ENCODE measurements at places on chromosomes 1 and 21. TPM values are rescaled to one million over a fixed set of nuclear protein-coding genes. Genes with fewer than 3 reads are reported as not detected.

NFASC gene
- 7.5 TPM for total RNA-seq

SLC6A17 gene
- total RNA-seq, result 0.57 TPM

CCDC181 gene
- 0.65 TPM for total RNA-seq

TRIM17 gene
- total RNA-seq, result not detected

C1QTNF12 gene
- 0.84 TPM for total RNA-seq

IGSF8 gene
- 16.4 TPM for total RNA-seq

BARHL2 gene
- total RNA-seq, result not detected

CELA2A gene
- total RNA-seq, result 15,349 TPM

CCDC190 gene
- total RNA-seq, result not detected

DEGS1 gene
- 22.3 TPM for total RNA-seq

FGR gene
- 6.8 TPM for total RNA-seq

TTLL7 gene
- 10.5 TPM for total RNA-seq

LGR6 gene
- total RNA-seq, result 0.06 TPM

TMPRSS15 gene
- not detected for total RNA-seq

CHI3L1 gene
- 2.1 TPM for total RNA-seq

LCA5L gene
- total RNA-seq, result 1.3 TPM

HTR1D gene
- total RNA-seq, result not detected

HES5 gene
- not detected for total RNA-seq

VWA1 gene
- total RNA-seq, result 138 TPM

CRYAA gene
- total RNA-seq, result not detected

NKAIN1 gene
- total RNA-seq, result not detected

CDC20 gene
- 0.12 TPM for total RNA-seq

MSH4 gene
- 0.09 TPM for total RNA-seq

LENEP gene
- not detected for total RNA-seq

NID1 gene
- total RNA-seq, result 16.7 TPM

DENND2C gene
- total RNA-seq, result 1.0 TPM

RPF1 gene
- total RNA-seq, result 7.2 TPM

PLEKHG5 gene
- total RNA-seq, result 1.5 TPM

RGS5 gene
- 17.3 TPM for total RNA-seq

TNFSF4 gene
- total RNA-seq, result 0.69 TPM

DAB1 gene
- 0.23 TPM for total RNA-seq

SRSF4 gene
- 38.7 TPM for total RNA-seq

ANKRD65 gene
- 7.0 TPM for total RNA-seq

SELP gene
- 0.32 TPM for total RNA-seq

PTPN14 gene
- total RNA-seq, result 16.4 TPM

TXLNA gene
- 29.3 TPM for total RNA-seq

OR2L3 gene
- total RNA-seq, result not detected

PTGER3 gene
- total RNA-seq, result 5.9 TPM

SMG5 gene
- 42.8 TPM for total RNA-seq

ZNF648 gene
- total RNA-seq, result 0.20 TPM

RGS1 gene
- 0.55 TPM for total RNA-seq

GDAP2 gene
- 18.5 TPM for total RNA-seq

ZNF695 gene
- total RNA-seq, result not detected

UBAP2L gene
- total RNA-seq, result 42.7 TPM

SMIM1 gene
- 6.8 TPM for total RNA-seq
